ENCODE measurements at places on chromosomes 6 and 20.

DNA sequence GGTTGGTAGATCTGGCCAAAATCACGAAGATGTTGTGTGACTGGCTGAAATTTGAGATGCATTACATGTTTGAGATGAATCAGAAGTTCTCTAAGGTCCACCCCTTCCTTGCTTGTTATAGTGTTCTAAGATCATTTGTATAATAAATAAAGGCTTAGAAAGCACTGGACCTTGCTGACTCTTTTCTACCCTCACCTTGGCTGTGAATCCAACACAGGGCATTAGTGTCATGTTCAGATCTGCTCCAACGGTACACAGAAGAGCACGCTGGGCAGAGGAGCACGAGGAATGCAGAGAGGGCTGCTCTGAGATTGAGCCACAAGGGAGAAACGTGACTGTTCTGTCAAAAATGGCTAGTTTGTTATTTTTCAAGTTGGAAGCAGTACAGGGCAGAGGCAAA, 169.5 kb upstream of the HDAC2 start:
- no peak for DNase-seq

GRCh38 chr6:167762259-167762962, 64.3 kb upstream of the AFDN start:
- DNase-seq, result no peak

DNA sequence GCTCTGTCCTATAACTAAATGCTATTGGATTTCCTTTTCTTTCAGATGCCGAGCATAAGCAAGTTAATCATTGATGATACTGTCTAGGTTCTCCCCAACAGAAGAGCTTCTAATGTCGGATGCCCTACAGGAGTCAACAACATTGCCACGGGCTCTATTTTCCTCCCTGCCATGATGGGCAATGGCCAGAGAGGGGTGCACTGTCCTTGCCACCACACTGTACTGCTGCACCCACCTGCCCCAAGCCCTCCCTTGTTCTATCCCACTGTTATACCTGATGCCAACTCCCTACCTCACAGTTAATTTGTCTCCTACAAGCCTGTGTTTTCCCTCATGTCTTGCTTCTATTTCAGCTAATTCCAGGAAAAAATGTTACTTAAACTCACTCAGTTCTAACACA, 773.6 kb upstream of the CHD6 start:
- no peak for DNase-seq

DNA sequence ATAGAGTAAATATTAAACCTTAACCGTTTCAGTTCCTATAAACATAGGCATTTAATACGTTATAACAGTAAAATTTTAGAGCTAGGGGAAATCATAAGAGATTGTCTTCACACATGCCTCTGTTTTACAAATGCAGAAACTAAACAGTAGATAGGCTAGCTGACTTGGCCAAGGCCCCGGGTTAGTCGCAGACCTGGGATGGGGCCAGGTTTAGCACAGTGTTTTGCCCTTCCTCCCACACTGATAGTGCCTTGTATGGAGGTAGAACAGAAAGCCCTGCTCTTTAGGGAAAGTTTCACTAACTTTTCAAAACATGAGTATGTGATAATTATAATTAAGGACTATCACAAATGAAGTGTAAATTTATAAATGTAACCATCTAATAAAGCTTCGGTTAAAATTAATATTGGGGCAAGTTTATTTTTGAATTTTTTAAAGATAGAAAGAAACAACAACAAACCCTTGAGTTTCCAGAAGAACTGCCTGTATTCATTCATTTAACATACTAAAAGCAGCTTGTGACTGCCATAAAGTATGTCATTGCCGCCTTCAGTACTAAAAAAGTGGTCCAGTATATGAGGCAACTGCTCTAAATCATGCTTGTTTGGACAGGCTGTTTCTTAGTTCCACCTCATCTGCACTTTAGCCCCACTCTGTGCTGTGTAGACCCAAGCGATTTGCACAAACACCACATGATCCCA, 62.5 kb upstream of the LOC128125822 start:
- DNase-seq, result no peak

DNA sequence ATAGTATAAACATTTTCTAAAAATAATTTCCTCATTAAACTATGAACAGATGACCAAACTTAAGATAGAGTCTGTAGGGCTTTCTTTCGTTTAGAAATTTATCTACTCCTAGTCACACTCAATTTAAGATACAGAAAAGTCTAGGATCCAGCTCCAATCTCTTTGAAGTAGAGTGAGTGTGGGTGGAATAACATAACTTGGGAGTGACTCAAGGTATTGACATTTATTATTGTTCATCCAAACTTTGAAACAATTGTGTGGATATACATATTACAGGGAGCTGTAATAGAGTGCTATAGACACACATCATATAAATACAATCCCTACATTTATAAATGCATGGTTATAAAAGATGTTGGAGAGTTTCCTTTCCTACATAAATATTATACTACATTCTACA, 715.2 kb upstream of the MANEA start:
- DNase-seq, result no peak

GRCh38 chr6:103027271-103027931, 1633.9 kb downstream of the GRIK2 start:
- DNase-seq, result no peak
